ENCODE measurements at places on chromosomes 1 and 21.

DNA sequence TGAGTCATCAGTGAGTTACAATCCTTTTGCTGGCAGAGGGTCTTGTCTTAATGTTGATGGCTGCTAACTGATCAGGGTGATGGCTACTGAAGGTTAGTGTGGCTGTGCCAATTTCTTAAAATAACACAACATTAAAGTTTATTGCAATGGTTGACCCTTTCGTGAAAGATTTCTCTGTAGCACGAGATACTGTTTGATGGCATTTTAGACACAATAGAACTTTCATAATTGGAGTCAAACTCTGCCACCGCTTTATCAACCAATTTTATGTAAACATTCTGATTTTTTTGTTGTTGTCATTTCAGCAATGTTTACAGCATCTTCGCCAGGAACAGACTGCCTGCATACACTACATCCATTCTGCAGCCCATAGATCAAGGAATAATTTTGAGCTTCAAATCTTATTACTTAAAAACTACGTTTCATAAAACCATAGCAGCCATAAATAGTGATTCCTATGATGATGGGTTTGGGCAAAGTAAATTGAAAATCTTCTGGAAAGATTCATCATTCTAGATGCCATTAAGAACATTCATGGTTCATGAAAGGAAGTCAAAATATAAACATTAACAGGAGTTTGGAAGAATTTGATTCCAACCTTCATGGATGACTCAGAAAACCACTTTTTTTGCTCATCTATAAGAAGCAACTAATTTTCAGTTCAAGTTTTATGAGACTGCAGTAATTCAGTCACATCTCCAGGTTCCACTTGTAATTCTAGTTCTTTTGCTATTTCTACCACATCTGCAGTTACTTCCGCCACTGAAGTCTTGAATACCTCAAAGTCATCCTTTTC, 85.9 kb downstream of the TYW3 start:
- DNase-seq, result no peak

DNA sequence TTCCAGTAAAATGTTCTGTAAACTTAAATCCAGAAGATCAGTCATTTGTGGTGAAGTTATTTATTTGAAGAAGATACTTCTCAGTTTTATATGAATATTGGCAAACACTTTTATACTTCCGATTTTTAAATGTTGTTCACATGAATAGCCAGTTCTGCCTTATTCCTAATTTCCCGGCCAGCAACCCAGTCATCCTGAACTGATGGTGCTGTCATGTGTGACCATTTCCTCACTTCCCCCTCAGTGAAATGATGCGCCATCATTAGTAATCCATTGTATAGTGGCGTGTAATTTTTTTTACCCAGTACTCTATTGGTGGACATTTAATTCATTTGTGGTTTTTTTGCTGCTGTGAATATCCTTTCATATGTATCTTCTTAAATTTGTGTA, 16.4 kb downstream of the GPSM2 start:
- no peak for DNase-seq

DNA sequence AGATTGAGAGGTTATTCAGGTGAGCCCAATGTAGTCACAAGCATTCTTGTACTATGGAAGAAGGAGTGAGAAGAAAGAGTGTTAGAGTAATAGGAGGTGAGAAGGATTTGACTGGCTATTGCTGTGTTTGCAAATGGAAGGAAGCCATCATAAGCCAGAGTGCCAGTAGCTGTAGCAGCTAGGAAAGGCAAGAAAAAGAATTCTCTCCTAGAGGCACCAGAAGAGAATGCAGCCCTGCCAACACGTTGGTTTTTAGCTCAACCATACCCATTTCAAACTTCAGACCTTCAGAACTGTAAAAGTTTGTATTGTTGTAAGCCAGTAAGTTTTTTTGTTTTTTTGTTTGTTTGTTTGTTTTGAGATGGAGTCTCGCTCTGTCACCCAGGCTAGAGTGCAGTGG, 8.9 kb upstream of the IL12RB2 start:
- DNase-seq, result peak; percentile 9

GRCh38 chr1:233121947-233122559, 171.6 kb downstream of the NTPCR start:
- DNase-seq, result no peak

DNA sequence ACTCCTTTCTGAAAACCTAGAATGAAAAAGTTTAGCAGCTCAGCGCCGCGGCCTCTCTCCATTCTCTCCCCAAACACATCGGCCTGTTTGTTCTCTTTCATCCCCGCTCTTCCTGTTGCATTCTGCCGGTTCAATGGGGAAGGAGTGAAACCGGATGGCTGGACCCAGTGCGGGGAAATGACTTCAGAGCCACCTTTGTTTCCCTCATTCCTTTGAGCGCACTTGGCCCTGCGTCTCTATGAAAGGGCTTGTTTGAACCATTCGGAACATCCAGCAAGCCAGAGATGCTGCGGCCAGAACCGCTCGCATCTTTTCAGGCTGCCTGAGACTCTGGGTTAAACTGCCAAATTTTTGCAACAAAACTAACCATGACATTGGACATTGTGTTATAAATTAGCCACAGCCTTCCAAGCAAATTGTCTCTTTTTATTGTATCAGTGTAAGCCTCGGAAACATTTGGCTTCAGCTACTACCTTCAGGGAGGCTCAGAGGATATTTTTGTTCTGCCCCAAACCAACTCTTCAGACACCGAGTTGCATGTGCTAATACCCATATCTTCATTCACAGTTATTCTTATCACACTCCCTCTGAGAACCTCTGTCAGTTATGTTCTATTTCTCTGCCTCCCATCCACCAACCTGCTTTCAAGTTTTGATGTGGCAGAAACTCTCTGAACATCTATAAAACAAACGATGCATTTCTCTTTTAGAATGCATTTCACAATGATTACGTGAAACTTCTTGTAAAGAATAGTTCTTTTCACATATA, 5.1 kb upstream of the OLIG1 start:
- no peak for DNase-seq

GRCh38 chr1:101237229-101237837, 514 bp downstream of the S1PR1 start:
- peak; percentile 56 for DNase-seq

DNA sequence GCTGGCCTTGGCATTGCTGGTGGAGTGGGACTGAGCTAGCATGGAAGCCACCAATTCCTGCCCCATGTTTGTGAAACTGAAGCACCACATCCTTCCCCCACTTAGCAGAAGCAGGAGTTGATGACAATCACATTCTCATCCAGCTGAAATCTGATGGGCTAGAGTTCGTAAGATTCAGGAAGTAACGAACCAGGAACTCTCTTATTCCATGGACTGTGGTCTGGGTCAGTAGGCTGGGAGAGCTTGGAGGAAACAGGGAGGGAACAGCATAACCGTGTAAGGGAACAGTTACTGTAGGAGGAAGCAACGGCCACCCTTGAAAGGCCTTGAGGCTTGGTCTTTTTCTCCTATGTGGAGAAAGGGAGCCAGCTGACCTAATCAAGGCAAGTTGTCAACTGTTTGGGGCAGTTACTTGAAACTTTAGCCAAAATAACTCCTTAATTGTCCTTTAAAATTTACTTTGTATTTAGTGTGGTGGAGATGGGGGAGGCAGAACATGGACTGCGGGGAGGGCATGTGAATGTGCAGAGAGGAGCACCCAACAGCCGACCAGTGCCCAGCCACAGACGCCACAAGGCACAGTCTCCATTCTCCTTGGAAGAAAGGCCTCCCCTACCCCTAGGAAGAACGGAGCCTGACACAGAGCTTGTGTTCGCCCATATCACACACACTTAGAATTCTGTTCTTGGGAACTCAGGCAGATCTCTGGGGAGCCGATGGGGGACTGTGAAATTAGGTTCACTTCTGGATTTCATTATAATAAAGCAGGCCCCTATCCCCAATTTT, 2.0 kb upstream of the COQ8A start:
- DNase-seq, result no peak

- DNase-seq, result no peak
These were observed 157.7 kb downstream of the LYPLAL1 start for GRCh38 chr1:219331424-219331823.

GRCh38 chr1:197862221-197862620, 40.2 kb upstream of the C1orf53 start:
- DNase-seq, result no peak

DNA sequence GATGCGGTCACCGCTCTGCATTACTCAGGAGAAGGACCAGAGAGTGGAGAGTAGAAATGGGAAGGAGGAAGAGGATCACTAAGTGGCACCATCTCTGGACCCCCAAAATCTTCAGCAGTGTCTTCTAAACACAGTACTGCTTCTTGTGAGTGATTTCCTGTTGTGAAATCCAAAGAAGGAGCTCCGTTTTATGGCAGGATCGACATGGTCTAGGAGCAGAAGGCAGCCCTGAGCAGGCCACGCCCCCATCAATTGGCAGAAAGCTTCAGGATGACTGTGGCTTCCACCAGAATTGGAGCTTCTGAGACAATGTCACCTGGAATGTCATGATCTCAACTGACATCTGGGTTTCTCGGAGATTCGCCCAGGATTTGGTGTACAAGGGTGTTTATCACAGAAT, 171.5 kb downstream of the ADSS2 start:
- DNase-seq, result no peak

GRCh38 chr1:230155021-230155420, 88.0 kb downstream of the GALNT2 start:
- no peak for DNase-seq

DNA sequence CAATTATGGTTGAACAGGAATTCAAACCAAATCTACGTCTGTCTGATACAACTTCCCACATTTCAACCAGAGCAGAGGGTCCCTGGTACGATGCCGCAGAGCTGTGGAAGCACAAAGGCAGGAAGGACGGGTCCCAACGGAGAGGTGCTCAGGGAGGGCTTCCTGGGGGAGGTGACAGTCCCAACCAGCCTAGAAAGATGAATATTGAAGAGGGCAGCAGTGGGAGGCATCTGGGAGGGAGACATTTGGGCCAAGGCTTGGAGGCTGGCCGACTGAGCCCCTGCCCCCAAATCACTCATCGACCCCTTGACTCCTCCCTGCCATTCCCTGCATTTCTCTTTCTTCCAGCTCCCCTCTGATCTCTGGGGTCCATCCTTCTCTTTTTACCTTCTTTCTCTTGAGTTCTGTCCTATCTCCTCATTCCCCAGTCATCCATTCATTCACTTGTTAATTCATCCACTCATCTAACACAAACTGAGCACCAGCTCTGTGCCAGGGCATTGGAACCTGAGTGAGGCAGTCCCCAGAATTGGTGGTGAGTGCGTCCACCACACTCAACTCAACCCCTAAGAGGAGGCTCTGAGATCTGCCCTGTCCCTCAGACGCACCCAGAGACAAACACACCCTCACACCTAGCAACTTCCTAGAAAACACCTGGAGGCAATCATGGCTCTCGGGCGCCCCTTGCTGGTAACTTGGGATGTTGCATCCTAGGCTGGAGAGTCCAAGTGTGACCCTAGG, 13.2 kb upstream of the CELA3B start:
- peak; percentile 86 for DNase-seq

- DNase-seq, result no peak
These were observed 248.3 kb downstream of the C1orf94 start for GRCh38 chr1:34425046-34425445.

- DNase-seq, result no peak
These were observed 690.7 kb downstream of the ADGRL2 start for GRCh38 chr1:82491301-82492048.

- peak; percentile 20 for DNase-seq
These were observed 9.0 kb upstream of the CSF1 start for GRCh38 chr1:109901524-109902145.

DNA sequence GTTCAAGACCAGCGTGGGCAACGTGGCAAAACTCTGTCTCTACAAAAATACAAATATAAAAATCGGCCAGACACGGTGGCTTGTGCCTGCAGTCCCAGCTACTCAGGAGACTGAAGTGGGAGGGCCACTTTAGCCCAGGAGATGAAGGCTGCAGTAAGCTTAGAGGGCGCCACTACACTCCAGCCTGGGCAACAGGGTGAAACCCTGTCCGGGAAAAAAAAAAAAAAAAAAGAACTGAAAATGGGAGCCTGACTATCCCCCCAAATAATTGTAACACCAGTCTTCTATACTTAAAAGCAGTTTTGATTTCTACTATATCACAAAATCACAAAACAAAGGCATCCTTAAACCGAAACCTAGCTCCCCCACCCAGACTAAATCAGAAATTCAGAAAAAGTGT, 60.3 kb downstream of the CDC42BPA start:
- no peak for DNase-seq

DNA sequence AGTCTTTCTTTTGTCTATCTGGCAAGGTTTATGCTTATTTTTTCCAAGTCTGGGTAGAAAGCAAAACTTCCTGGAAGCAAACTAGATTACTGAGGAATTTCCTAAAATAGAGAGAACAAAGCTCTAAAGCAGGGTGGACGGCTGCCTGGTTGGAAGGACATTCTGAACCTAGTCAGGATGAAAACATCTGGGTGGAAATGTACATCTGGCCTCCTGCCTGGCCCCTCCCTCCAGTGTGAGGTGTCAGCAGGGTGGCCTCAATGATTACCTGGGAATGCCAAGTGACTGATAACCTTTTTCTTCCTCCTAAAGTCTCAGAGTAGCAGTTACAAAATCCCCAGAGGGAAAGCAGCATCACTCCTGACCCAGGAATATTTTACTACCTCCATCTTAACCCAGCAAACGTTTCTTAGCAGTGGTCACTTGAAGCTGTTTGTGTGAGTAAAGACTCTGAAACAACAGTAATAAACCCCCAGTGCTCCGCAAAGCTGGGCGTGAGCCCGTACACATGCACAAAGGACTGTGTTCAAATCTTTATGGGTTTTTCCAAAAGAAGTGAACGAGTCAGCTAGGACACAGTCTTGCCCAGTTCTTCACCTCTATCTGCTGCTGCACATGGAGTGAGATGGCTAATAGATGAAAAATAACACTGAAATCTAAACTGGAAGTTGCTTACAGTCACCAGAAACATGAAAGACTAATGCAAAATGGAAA, 18.9 kb downstream of the ANGPTL7 start:
- no peak for DNase-seq

GRCh38 chr1:61245696-61246400, 163.5 kb downstream of the NFIA start:
- no peak for DNase-seq

DNA sequence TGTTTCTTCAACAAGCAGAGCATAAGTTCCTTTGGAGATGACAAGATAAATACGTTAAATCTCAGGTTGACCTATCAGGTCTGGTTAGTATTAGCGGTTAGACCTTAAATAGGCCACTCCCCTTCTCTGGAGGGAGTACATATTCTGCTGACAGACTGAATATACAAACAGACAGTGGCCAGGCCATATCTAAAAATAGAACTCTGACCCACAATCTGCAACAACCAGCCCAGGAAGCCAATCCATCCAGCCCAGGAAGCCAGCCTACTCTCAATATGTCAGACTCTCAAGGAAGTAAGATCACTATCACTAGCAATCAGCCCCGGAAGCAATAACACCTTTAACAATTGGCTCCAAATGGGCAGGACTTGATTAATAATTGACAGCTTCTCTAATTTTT, 6.7 kb downstream of the IL20 start:
- DNase-seq, result no peak

- no peak for DNase-seq
These were observed 269.9 kb downstream of the NCAM2 start for GRCh38 chr21:21268061-21268471.

DNA sequence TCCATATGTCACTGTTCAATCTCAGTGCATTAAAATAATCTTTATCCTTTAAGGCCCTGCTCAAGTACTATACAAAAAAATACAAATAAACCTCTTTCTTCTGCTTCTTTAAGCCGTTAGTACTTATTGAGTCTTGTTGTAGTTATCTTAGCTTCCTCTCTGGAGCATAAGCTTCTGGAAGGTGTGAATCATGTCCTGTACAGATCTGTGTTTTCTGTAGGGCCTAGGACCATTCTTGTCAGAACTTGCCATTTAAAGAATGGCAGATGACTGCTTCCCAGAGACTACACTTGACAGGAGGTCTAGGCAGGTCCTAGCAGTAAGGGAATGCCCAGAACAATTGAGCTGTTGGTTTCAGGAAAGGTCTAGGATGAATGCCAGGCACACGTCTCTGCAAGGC, 12.9 kb downstream of the NEK7 start:
- DNase-seq, result no peak

- DNase-seq, result no peak
These were observed 22.4 kb downstream of the LRRC3 start for GRCh38 chr21:44477712-44478111.

Data from NAMALWA (cell line).